Left lung (tissue), 14 donors: ENCODE measurements at places on chromosomes 1 and 21. TPM values are rescaled to one million over a fixed set of nuclear protein-coding genes. Genes with fewer than 3 reads are reported as not detected.

The CYP4A11 gene
- 0.20 TPM for polyA plus RNA-seq

DNA sequence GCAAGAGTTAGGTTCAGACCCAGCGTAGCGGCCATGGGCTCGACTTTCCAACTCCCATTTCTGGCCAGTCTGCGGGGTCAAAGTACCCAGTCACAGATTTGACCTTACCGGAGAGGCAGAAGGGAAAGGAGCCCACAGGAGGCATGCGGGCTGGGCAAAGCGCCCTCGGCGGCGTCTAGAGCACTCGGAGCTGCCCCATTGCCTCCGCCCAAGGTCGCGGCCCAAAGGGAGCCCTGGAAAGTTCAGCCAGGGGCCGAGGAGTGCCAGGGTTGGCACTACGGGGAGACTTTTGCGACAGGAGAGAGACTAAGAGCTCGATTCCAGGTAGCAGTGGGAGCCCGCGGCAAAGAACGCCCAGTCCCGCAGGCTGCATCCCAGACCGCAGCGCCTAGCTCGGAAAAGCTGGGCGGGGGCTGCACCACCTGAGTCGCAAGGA, 896 bp downstream of the KANK4 start:
- no peak for DNase-seq

The TPTE gene
- not detected for polyA plus RNA-seq

DNA sequence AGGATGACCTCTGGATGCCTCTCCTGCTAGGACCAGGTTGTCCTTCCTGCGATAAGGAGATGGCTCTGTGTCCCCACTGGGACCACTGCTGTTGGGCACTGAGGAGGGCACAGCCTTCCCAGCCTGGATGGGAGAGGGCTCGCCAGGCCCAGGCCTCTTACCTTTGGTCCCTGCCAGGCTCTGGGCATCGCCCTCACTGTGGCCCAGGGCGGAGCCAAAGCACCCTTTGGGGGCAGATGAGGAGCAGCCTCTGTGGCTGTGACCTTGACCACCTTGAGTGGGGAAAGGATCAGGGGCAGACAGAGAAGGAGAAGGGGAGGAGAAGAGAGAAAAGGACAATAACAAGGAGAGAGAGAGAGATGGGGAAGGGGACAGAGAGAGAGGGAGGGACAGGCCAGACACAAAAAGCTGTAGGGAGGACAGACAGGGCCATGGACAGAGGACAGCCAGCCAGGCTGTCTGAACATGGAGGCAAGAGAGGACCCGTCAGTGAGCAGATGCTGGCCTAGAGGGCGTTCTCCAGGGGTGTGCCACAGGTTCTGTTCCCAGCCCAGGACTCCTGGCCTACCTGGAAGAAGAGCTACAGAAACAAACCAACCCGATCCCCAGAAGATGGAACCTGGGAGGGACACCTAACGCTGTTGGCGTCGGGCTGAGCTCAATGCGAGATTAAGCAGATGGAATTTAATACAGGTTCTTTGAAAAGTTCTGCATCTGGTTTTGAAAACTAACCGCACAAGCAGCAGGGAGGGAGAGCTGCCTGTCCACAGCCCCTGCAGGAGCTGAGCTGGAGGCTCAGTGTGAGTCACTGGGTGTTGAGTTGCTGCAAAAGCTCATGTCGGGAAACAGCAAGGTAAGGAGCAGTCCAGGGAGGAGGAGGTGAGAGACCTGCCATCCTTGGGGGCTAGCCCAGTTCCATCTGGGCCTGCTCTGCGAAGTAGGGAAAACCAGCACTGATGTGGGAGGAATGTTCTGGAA, 262.1 kb downstream of the PTPRU start:
- DNase-seq = peak; percentile 73

DNA sequence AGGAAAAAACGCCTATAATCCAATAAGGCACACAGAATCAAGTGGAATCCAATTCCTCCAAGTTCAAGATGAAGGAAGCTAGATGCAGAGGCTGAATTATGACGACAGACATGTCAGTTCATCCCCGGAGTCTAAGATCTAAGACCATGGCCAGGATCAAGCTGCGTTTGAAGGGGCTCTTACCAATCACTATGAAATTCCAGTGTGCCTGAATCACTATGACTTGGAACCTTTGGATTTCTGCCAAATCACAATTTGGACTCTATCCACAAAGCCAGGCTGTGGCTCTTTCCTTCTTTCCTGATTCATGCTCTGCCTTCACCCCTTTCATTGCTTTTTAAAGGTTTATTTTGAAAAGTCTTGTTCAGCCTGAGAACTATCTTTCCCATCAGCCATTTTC, 17.1 kb downstream of the OLIG2 start:
- no peak for DNase-seq

DNA sequence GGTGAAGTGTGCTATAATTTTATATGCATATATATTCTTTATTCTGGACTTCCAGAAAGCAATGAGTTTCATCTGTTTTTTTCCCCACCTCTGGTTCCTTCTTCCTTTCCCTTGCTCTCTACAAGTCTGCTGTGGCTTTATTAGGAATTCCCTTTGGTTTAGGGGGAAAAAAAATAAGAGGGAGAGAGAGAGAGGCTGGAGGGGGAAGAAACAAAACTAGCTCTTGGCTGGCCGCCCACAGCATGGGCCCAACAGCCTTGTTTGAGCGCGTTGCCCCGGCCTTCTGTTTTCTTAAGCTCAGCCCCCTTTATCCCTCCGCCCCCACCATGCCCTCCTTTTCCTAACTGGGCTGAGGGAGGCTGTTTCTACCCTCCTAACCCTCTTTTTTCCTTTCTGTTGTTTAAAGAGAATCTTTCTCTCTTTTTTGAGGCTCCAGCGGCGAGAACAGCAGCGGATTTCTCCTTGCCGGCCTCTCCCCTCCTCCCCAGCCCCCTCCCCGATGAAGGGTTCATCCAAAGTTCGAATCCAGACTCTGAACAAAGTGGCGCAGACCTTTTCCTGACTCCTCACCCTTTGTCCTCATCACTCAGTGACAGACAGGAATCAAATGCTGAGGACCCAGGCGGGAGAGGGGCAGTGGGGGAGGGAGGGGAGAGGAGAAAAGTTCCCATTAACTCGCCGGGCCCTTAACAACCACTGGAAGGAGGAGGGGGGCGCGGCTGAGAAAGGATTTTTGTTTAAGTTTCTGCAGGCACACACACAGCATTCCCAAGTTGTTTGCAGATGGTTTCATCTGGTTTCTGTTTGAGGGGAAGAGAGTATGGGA, 29.7 kb downstream of the PBX1 start:
- DNase-seq = peak; percentile 95
